Renal cortical epithelial cell (primary cell): ENCODE measurements at places on chromosomes 5 and 9. TPM values are rescaled to one million over a fixed set of nuclear protein-coding genes. Genes with fewer than 3 reads are reported as not detected.
A peak's percentile ranks its signal among the peaks of the same experiment; 100 is the strongest.

The GPR21 gene
- 0.50 TPM in 1 of 2 replicates, not detected in the other for total RNA-seq

DNA sequence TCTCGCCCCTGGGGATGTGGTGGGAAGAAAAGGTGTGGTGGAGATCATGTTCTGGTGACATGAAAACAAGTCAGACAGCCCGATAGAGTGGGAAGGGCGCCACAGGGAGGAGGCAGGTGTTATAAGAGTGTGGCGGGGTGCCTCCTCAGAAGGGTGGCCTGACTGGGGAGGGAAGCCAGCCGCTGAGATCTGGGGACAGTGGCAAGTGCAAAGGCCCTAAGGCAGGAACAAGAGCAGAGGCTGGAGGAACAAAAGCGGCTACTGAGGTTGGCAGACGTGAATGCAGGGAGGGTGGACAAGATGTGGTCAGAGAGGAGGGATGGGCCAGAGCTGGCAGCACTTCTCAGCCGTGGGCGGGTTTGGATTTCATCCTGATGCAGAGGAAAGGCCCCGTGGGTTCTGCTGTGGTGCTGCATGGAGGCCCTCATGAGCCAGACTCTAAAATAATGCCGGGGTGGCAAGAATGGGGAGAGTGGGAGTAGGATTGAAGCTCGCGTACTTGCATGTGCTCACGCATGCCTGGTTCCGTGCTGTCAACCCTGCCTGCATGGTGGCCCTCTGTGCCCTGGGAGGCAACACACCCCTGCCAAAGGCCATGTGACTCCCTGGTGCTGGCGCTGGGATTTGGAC lies 89.2 kb downstream of the MVB12B start:
- DNase-seq: no peak

DNA sequence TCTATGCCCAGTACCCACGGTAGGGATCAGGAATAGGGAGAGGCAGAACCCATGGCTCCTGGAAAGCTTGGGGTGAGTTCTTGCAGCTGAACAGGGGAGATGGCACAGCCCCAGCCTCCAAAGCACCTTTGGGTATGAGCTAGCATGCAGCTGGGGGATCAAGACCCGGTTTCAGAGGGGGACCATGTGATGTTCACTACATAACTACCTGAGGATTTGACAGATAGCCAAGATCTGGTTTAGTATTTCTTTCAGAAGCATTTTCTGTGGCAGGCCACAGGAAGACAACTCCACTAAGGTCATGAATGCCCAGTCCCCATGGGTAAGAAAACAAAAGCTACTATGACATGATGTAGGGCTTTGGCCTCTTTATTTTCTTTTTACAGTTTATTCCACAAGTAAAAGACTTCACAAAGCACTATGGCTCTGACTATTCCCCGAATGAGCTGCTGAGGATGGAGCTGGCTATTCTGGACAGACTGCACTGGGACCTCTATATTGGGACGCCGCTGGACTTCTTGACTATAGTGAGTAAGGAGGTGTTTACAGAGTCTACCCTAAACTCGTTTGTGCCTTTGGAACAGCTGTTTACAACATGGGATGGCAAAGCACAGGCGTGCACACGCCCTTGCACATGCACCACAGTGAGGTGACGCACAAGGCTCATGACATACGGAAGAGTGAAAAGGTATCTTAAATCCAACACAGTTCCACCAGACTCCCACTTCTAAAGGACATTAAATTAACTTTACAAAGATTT lies 3.4 kb downstream of the CCNI2 start:
- DNase-seq: no peak

DNA sequence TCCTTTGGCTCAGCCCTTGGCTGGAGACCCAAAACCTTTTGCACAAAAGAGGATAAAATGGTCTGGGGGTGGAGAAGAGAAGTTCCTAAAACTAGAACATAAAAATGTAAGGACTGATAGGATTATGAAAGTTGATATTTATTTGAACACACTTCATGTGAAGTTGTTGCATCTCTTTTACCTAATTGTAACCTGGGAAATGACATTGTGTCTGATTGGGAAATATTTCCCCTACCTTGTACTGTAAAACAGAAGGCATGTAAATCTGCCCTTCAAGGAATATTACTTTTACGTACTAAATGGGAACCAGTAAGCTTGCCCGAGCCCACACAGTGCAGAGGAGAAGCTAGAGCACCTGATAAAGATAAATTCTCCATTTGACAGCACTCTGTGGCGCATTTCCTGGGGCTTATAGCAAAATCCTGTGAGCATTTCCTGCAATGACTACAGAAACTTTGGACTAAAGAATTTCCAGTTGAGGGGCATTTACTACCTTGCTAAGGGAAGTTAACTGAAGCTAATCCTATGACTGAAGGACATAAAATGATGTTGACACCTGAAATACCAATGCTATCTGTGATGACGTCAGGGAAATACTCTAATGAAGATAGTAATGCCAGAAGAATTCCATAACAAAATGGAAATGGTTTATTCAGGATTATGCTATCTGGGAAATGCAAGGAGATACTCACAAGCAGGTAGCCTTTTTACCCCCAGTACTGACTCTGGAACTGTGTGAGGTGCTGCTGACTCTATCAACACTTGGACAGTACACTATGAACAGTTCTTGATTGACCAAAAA lies 78.3 kb upstream of the LIFR start:
- DNase-seq: peak; percentile 44

GRCh38 chr9:131503626-131504465 lies 1.1 kb downstream of the POMT1 start:
- DNase-seq: peak; percentile 43

The RABL6 gene
- 51.1 and 61.0 TPM in 2 replicates for total RNA-seq

The CCDC152 gene
- 1.1 TPM in 1 of 2 replicates, not detected in the other for total RNA-seq

DNA sequence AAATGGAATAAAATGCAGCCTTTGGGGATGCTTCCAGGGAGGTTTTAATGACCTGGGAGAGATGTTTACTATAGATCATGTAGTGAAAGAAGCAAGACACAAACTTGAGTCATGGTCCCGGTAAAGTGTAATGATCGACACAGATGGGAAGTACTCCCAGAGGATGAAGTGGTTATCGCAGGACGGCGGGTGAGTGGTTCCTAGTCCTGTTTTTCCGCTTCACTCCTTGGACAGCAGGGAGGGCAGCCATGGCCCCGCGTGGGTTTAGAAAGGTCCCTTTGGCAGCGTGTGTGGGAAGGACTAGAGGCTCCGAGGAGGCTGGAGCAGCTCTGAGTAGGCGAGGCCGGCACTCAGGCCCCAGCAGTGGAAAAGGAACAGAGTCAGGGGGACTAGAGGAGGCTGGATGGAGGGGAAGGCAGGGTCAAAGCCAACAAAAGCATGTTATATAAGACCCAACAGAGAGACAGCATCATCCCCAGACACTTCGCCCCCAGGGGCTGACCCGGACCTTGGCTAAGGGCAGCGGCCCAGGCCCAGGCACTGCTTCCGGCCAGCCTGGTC lies 49.2 kb upstream of the STXBP1 start:
- DNase-seq: no peak

DNA sequence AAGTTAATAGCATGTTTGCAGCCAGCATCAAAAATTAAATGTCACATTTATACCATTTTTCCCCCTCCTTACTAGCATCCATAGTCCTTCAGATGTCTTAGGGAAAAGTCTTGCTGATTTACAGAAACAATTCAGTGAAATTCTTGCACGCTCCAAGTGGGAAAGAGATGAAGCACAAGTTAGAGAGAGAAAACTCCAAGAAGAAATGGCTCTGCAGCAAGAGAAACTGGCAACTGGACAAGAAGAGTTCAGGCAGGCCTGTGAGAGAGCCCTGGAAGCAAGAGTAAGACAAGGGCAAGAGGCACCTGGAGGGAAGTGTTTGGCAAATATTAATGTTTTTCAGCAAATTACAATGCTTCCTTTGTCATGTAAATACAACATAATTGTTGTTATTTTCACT lies 60.4 kb downstream of the RAB14 start:
- DNase-seq: no peak

DNA sequence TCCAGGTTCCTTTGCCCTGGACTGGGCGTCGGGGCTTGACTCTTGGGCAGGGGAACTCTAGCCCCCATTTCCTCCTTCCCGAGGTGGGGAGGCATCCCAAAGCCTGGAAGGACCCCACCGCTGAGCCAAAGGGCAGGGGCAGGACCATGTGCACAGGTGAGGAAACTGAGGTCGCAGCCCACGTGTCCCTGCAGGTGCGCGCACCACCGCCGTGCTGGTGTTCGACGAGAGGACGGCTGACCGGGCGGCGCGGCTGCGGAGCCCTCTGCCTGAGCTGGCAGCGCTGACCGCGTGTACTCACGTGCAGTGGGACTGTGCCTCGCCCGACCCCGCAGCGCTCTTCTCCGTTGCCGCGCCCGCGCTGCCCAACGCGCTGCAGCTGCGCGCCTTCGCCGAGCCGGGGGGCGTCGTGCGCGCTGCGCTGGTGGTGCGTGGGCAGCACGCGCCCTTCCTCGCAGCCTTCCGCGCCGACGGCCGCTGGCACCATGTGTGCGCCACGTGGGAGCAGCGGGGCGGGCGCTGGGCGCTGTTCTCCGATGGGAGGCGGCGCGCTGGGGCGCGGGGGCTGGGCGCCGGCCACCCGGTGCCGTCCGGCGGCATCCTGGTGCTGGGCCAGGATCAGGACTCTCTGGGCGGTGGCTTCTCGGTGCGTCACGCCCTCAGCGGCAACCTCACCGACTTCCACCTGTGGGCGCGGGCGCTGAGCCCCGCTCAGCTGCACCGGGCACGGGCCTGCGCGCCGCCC lies 2.8 kb downstream of the ADGRD2 start:
- no peak for DNase-seq

The OBP2B gene
- not detected in 2 replicates for total RNA-seq

The ESM1 gene
- 0.05 TPM in 1 of 2 replicates, not detected in the other for total RNA-seq

The SH3GL2 gene
- 0.25 and 1.0 TPM in 2 replicates for total RNA-seq

GRCh38 chr5:31664566-31664965 lies 25.6 kb downstream of the PDZD2 start:
- DNase-seq: peak; percentile 2

DNA sequence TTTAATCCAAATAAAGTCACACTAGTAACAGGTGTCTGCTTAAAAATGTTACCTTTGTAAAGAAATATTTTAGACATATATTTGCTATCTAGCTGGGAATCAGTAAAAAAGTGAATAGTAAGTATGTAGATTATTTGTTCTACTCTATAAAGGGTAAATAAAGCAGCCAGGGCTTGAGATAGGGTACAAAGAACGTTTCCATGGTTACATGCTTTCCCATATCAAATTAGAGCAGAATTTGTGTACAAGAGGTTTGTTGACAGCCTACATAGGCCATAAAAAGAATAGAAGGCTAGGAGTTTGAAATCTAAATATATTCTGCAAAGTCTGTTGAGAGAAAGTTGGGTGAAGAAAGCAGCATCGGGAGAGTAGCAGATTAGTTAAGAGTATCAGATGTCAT lies 160.9 kb upstream of the POU5F2 start:
- no peak for DNase-seq

The PCDHAC1 gene
- total RNA-seq: 0.52 and 2.7 TPM in 2 replicates

GRCh38 chr9:35972093-35972492 lies 14.1 kb upstream of the OR2S2 start:
- DNase-seq: no peak

DNA sequence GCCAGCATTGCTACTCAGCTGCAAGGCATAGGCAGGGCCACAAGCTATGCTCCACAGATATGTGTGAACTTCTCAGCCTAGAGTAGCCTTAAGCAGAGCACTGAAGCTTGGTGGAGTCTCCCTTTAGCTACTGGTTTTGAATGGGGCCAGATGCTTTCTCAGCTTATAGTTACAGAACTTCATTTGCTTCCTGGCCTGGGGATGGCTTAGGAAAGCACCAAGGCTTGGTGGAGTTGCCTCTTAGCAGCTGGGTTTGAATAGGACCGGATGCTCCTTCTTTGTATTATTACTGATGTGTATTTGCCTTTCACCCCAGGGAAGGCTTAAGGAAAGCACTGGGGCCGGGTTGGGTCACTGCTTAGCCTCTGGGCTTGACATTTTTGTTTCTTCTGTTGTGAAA lies 497.8 kb upstream of the SEMA6A start:
- no peak for DNase-seq

The ZNF300 gene
- total RNA-seq: 7.1 and 11.7 TPM in 2 replicates

DNA sequence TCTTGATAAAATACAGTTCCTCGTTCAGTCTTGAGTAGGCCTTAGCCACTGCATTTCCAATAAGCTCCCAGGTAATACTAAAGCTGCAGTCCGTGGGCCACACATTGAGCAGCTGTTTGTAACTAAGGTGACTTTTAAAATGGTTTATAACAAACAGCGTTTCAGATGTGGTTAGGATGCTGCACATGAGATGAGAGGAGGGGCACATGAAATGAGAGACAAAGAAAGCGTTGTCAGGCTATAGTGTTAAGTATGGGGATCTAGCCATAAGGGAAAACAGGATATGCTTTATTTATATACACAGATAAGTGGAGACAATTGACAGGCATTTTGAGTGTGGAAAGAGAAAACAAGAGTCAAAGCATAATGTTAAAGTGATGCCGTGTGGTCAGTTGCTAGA lies 89.9 kb downstream of the PAM start:
- DNase-seq: no peak

The CAVIN4 gene
- 0.69 and 1.6 TPM in 2 replicates for total RNA-seq
